ENCODE measurements at places on chromosomes 7 and 10.

- DNase-seq = no peak
These were observed 252.9 kb downstream of the THSD7A start for GRCh38 chr7:11579141-11579540.

DNA sequence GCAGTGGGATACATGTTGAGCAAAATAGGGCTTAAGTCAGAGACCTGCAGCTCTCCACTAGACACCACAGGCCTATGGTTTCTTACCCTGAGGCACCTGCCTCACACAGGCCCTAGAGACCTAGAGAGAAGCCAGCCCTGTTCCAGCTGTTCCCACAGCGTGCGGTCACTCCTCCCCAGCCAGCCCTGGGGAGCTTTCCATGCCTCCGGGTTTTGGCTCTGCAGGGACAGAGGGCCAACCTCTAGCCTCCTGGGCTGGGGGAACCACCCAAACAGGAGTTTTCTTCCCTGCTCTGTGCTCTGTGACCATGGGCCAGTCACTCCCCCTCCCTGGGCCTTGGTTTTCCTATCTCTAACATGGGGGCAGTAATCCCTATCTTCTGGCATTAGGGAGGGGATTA, 33.0 kb downstream of the SH2B2 start:
- no peak for DNase-seq

GRCh38 chr10:72539137-72539536, 86.7 kb downstream of the MICU1 start:
- DNase-seq = no peak

- no peak for DNase-seq
These were observed 29.2 kb upstream of the PROSER2 start for GRCh38 chr10:11793762-11794479.

GRCh38 chr10:18601321-18601720, 50.1 kb downstream of the NSUN6 start:
- DNase-seq = no peak

DNA sequence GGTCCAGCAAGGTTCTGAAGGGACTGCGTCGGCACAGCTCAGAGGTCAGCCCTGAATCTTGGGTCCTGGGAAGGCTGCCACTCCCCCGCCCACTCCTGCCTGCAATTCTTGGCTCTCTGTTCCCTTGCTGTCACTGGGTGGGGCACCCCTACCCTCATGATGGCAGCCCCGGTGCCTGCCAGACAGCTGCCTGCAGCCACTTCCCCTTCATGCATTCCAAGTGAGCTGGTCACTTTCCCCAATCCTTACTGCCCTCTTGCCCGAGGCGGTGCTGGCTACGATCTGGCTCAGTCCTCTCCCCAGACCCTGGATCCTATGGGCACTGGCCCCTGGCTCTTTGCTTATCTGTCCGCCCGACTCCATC, 14.2 kb downstream of the MYL10 start:
- DNase-seq = no peak

DNA sequence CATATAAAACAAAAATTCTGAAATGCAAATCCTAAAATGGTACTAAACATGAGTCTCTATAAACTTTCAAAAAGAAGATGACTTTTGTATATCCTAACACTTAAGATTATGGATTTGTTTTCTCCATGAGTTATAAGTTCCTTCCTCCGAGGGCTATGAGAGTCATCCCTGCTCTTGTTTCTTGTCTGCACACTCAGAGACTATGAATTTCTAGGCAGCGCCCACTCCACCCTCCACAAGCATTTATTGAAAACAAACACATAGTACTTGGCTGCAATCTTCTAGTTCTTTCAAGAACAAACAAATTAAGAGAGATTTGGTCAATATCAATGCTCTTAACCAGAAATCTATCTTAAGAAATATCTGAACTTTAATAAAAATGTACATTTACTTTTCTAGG, 211.7 kb downstream of the DKK1 start:
- DNase-seq = no peak

GRCh38 chr7:124635416-124635815, 130.2 kb downstream of the GPR37 start:
- DNase-seq = no peak

All from activated CD8-positive, alpha-beta memory T cell treated with anti-CD3 and anti-CD28 coated beads for 1 hour (primary cell).